AG04449 (cell line): ENCODE measurements at places on chromosomes 7 and 10.

DNA sequence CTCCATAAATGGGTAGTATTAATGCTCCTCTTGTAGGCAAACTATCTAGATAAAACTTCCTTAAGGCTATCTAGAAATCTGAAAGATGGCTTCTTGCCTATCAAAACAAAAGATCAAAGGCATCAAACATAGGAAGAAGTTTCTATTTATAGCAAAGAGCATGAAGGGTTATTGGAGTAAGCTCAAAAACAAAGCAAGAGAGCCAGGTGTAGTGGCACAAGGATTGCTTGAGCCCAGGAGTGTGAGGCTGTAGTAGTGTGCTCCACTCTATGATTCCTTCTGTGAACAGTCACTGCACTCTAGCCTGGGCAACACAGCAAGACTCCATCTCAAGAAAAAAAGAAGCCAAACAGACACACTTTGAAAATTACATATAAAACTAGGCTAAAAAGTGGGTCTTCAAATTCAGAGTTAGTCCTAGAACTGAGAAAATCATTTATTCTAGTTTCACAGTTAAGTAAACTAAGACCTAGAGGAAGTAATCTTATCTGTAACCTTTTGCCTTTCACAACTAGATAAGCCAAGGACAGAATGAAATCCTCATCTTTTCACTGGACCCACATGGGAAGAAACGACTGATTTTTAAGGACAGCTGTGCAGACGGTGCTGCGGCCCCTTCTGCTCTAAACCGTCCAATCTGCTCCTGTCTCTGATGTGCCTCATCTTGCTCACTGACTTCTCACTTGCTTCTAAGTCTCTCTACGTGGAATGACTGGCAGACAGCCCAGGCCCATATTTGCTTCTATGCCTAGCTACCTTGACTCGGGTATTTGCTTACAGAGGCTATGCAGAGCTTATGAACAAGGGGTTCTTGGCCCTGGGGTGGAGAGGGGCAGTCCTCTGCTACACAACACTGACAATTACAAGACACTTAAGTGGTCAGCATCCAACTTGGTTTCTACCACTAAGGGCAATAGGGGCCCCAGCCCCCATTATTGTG, 50.0 kb downstream of the ESYT2 start:
- no peak for DNase-seq

DNA sequence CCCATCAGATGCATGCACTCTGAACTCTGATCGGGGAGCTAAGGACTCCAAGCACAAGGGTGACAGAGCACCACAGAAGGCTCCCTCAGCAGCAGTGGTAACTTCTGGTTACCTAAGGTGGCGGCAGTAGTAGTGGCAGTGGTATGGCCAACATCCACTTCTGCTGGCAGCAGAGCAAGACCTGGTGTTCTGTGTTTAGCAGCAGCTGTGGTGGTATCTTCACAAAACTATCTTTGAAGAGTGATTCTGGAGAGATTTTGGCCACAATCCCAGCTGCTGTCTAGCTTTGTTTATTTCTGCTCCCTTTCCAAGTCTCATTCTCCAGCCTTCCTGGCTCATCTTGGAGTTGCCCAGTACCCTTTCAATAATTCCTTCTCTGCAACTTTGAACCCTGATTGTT, 102.4 kb upstream of the LRGUK start:
- no peak for DNase-seq

DNA sequence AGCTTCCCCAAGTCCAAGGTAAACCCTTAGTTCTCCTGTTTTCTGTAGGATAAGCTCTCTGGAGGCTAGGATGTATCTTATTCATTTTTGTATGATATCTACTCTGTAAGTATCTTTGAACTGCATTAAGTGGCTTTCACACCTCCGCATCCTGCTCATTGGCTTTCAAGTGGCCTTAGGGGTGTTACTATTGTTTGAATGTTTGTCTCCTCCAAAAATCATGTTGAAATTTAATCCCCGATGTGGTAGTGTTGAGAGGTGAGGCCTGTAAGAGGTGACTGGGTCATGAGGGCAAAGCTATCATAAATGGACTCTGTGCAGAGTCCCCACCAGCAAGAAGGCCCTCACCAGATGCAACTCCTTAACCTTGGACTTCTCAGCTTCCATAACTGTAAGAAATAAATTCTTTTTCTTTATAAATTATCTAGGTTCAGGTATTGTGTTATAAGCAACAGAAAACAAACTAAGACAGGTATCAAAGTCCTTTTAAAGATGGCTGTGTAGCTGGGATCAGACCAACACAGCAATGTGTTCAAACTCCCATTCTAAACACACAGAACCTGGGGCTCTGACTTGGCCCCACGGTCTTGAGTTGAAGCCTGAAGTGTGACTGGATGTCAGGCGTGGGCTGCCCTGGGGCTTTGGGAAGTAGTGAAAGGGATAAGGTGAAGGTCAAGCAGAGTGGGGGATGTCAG, 25.9 kb downstream of the TBXAS1 start:
- no peak for DNase-seq

- DNase-seq = peak; percentile 86
Observed at GRCh38 chr7:73999664-74000435, 28.1 kb upstream of the ELN start.

DNA sequence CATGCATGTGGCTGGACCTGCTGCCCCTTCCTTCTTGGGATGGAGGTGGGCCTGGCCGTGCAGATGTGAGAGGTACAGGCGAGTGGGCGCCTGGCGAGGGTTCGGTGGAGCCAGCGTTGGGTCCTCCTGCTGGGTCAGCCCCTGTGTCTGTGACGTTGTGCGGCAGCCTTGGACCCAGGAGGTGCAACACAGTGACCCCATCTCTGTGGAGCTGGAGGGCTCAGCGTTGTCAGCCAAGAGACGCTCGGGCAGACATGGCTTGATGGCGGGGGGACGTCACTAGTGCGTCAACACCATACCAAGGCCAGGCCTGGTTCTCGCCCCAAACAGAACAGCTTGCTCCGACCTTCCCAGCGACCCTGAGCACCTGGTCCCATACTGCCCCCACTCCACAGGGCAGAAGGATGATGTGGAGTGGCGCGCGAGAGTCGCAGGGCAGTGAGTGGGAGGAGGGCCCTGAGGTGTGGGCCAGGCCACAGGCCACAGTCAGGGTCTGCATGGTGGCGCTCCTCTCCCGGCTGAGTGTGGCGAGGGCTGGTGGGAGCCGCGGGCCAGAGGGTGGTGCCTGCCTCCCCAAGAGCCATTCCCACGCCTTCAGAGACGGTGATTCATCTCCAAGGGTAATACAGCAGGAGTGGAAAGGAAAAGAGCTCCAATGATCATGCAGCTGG, 184.4 kb downstream of the DNAJB6 start:
- no peak for DNase-seq

DNA sequence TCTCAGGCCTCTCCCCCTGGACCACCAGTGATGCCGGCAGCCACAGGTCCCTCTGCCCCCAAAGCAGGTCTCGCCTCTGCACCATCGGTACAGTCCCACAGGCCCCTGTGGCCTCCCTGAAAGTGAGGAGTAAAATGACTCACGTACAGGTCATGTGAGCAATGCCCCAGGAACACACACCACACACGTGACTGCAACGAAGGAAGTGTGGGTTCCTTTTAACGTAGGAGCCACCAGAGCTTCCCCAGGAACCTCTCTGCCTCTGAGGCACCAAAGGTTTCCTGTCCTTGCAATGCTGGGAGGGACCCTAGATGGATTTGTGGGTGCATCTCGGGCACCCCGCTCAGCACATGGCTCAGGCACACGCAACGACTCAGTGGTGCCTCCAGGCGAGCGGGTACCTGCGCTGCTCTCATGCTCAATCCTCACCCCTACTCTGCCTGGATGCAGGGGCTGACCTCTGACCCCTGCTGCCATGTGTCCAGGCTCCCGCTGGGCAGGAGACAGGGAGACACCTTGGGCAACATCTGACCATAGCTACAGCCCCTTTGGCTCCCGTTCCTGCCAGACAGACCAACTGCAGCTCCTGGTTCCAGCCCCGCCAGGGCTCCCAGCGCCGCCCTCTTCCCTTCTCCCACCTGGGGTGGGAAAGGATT, 120.7 kb downstream of the PRKAG2 start:
- DNase-seq = no peak

DNA sequence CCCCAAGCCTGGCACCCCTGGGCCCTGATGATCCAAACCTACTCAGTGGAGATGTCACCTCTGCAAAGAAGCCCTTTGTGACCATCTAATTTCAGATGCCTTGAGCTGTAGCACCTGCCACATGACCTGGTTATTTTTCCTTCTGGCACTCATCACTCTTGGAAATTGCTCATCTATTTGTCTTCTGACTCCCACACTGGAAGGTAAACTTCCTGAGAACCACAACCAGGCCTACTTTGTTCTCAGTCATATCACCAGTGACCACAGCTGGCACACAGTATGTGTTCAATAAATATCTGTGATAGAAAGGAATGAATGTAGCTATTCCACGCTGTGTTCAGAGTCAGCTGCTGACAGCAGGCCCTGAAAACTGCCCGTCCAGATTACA, 97.1 kb downstream of the SH3PXD2A start:
- no peak for DNase-seq

DNA sequence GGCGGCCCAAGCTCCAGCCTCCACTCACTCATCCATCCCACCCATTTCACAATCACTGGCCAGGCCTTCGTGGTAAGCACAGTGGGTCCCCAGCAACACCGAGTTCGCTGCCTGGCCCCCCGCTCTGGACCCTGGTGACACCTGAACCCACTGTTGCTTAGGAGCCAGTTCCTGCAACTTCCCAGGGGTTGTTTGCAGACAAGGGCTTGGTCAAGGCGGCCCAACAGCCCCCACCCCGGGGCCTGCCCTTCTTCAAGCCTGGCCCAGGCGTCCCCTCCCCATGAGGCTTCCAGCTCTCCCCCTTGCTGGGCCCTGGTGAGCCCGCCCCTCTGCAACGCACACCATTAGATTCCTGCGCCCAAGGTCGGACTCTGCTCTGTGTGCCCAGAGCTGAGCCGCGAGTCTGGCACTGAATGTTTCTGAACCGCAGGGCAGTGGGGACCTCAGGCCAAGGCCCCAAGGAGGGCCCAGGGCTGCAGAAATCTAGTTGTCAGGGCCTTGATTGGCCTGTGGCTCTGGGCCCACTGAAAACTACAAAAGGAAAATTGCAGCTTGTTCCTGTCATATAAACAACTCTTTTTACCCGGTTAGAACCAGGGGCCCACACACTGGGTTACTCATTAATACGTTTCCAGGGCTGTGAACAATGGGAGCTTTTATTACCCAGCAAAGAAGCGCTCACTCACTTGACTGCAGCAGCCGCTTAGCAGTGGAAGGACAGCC, 2.1 kb upstream of the COX19 start:
- no peak for DNase-seq

DNA sequence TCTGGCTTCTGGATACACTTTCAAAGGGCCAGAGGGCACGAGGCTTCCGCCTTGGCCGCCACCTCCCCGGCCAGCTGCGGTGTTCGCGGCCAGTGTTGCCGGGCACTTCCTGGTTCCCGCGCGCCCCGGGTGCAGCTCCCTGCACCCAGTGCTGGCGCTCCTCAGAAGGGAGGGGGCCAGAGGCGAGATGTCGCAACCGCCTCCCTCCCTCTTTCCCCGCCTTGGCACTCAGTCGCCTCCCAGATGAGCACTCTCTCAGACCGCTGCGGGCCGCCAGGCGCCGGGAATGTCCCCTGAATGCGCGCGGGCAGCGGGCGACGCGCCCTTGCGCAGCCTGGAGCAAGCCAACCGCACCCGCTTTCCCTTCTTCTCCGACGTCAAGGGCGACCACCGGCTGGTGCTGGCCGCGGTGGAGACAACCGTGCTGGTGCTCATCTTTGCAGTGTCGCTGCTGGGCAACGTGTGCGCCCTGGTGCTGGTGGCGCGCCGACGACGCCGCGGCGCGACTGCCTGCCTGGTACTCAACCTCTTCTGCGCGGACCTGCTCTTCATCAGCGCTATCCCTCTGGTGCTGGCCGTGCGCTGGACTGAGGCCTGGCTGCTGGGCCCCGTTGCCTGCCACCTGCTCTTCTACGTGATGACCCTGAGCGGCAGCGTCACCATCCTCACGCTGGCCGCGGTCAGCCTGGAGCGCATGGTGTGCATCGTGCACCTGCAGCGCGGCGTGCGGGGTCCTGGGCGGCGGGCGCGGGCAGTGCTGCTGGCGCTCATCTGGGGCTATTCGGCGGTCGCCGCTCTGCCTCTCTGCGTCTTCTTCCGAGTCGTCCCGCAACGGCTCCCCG, at the start of gene FFAR4:
FFAR4 (plus strand) TSS at position 231 of the 842 bp plus-strand sequence; CDS start at position 287, 56 bp downstream.
- DNase-seq = no peak

DNA sequence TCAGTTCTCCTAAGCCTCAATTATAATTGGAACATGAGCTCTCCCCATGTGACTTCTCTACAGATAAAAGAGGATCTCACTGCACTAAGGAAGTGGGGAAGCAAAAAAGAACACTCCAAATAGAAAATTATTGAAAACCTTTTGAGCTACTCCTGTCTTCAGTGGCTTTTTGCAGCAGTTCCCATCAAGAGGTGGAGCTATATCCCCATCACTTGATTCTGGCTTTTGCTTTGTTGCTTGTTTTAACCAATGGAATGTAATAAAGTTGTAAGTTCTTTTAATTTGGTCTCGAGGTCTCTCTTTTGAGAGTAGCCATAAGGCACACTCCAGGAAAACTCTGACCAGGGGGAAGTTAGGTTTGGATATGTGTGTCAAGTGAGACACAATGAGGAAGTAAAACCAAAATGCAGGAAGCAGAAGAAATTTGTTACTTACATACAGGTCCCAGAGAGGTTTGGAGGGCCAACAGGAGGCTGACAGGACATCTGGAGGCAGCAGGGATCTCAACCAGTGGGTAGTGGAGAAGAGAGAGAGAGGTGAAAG, 569.4 kb downstream of the HTR7 start:
- DNase-seq = no peak

DNA sequence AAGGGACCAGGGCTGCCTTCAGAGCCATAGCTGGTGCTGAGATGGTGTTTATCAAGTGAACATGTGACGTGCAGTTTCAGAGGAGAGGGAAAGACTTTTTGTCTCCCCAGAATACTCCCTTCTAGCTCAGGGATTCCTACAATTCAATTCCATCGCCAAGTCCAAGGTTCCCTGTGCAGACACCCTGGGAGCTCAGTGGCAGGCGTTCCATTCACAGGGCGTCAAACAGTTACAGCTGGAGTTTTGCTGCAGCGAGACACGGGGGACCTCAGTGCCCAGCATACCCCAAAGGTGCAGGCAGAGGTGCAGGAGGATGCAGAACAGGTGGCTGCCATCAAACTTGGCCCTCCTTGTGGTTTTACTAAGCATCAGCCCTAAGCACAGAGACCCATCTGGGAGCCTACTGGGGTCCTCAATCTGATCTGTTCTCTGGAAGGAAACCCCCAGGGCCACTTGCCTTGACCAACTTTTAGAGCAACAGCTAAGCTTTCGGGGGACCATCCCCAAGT, 846 bp upstream of the CALML5 start:
- no peak for DNase-seq

DNA sequence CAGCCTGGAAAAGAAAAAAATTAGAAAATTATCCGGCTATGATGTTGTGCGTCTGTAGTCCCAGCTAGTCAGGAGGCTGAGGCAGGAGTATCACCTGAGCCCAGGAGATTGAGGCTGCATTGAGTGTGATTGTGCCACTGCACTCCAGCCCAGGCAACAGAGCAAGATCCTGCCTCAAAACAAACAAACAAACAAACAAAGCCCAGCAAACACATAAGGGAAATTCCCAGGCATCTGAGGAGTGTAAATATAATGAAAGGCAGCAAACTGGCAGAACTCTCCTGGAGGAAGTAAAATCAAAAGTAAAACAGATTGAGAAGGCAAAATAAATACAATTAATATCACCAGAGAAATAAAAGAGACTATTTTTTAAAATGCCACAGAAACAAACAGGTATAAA, 84.5 kb upstream of the ITGB1 start:
- no peak for DNase-seq

- no peak for DNase-seq
Observed at GRCh38 chr7:111953611-111954010, 252.6 kb downstream of the DOCK4 start.
